NCI-H2171 (cell line): ENCODE measurements at places on chromosomes 7 and 10.
A peak's percentile ranks its signal among the peaks of the same experiment; 100 is the strongest.

GRCh38 chr10:33216661-33217427 is 117.6 kb downstream of the NRP1 start:
- DNase-seq: peak; percentile 35

- no peak for DNase-seq
These were observed 19.3 kb downstream of the MYOF start for GRCh38 chr10:93462881-93463280.

GRCh38 chr7:101731502-101732084 is 85.8 kb upstream of the CUX1 start:
- no peak for DNase-seq

GRCh38 chr7:143396625-143397556 is 11.8 kb downstream of the EPHA1 start:
- DNase-seq: no peak
